Esophagus muscularis mucosa (tissue), 4 donors: ENCODE measurements at places on chromosomes 7 and 10. TPM values are rescaled to one million over a fixed set of nuclear protein-coding genes. Genes with fewer than 3 reads are reported as not detected.

Gene TMEM213
- total RNA-seq = not detected

Gene CFAP58
- total RNA-seq = 0.71 TPM

Gene CLRN3
- total RNA-seq = not detected

Gene AKR1C4
- total RNA-seq = not detected

Gene GRM3
- not detected for total RNA-seq

Gene ERCC6
- total RNA-seq = 9.4 TPM

Gene NCF1
- total RNA-seq = 3.6 TPM

Gene SPDYE16
- total RNA-seq = not detected

Gene NODAL
- total RNA-seq = not detected

Gene EPO
- not detected for total RNA-seq

Gene FKBP6
- not detected for total RNA-seq

Gene MEPCE
- total RNA-seq = 40.1 TPM
